Cortex of kidney (tissue), 1 donor: ENCODE measurements at places on chromosomes 1 and 21.

- DNase-seq = no peak
Measured at GRCh38 chr1:247338723-247339275, 7.1 kb upstream of the ZNF496 start.

GRCh38 chr1:32966900-32967299 is 2.3 kb upstream of the RNF19B start:
- no peak for DNase-seq

- no peak for DNase-seq
Measured at GRCh38 chr1:180278596-180279395, 48.7 kb downstream of the LHX4 start.

DNA sequence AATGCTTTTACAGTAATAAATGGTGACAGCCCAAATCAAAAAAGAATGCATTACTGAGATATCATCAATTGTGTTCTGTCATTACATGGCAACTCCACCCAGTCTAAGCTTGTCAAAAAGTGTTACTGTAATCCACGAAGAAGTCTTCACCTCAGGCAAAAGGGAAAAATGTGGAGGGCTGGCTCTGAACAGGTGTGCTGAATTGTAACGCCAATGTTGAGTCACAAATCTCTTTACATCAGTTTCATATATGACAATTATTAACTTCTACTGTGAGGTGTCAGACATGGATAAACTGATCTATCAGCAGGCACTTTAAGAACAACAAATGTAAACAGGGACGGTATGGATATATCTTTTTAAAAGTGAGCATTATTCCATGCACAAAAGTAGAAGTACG is 98.5 kb upstream of the DMRTA2 start:
- no peak for DNase-seq

DNA sequence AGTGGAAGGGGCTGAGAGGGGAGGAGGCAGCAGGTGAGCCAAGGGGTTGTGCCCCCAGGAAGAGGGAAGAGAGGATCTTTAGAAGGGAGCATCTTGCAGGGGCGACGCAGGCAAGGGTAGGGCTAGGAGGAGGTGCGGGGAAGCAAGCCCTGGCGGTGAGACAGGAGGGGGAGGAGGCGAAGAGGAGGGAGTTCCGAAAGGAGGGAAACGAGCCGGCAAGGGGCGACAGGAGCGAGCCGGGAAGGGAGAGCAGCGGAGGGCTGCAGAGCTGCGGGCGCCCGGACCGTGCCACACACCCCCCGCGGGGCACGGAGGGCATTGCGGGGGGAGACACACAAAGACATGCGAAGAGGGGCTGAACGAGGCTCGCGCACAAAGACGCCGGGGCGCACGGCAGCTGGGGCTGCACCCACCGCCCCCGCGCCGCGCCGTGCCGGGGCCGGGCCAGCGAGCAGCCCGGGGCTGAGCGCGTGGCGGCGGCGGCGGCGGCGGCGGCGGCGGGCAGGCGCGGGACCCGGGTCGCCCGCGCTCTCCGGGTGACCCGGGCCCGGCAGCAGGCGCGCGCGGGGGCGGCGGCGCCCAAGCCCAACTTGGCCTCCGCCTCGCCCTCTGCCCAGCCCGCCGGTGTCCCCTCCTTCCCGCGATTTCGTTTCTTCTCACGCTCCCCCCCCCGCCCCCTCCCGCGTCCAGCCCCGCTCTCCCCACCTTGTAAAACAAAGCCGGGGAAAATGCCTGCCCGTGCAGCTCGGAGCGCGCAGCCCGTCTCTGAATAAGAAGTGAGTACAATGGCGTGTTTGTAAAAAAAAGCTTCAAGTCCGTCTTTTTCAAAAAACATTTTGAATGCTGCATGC is at the start of gene KCNK2:
KCNK2 (plus strand) TSS at position 206 of the 851 bp plus-strand sequence. CDS start 649 bp downstream, outside the sequence.
- DNase-seq = no peak

DNA sequence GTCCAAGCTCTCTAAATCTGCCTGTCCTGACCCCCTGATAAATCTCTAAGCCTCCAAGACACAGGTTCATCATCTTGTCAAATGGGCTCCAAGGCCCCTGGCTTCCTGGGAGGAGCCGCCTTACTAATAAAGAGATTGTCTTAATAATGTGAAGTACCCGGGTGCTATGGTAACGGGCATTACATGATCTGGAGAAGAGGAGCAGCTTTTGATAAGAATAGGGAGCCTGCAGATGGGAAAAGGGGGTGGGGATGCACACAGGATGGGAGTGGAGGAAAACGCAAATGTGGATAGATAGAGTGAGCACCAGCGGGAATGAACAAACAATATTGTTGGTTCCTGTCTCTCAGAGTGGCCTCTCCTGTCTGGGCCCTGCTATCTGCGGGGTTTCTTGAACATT is 11.9 kb upstream of the RXRG start:
- no peak for DNase-seq

- DNase-seq = no peak
Measured at GRCh38 chr21:40136571-40136970, 269.3 kb downstream of the PCP4 start.

- no peak for DNase-seq
Measured at GRCh38 chr1:96234299-96234698, 487.3 kb upstream of the PTBP2 start.

DNA sequence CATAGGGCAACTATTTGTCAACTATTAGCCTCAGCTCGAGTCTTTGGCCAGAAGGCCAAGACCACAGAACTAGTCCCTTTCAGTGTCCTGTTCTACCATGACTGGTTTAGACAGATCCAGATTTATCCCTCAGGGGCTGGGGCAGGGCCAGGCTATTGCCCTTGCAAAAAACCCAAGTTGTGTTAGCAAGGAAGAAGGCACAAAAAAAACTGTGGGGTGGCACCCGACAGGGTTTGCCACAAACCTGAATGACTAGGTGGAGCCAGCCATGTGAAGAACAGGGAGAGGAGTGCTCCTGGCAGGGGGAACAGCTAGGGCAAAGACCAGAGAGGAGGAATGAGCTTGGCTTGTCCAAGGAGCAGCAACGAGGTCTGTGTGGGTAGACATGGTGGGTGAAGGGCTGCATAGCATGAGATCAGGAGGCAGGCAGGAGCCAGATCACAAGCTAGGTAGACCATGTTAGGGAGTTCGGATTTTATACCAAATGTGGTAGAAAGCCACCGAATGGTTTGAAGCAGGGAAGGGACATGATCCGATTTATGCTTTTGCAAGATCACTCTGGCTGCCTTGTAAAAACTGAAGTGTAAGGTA is 4.3 kb downstream of the DCST1 start:
- no peak for DNase-seq

GRCh38 chr1:85407746-85408377 is 57.1 kb downstream of the DDAH1 start:
- no peak for DNase-seq

DNA sequence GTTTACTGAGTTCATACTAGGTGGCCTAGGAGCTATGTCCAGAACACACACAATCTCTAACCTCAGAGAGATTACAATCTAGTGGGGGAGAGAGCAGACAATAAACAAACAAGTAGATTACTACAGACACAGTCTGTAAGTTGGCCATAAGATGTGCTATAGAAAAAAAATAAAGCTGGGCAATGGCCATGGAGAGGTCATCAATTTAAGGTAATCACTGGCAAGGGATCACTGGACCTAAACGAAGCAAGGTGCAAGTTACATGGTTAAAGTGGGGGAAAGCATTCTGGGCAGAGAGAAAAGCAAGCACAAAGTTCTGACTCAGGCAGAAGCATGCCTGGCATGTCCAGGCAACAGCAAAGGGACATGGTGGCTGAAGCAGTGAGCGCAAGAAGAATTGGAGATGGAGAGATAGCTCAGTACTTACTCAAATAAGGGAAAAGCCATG is 147.0 kb downstream of the RERE start:
- no peak for DNase-seq

GRCh38 chr1:8970870-8971337 is 25.2 kb downstream of the CA6 start:
- DNase-seq = no peak

DNA sequence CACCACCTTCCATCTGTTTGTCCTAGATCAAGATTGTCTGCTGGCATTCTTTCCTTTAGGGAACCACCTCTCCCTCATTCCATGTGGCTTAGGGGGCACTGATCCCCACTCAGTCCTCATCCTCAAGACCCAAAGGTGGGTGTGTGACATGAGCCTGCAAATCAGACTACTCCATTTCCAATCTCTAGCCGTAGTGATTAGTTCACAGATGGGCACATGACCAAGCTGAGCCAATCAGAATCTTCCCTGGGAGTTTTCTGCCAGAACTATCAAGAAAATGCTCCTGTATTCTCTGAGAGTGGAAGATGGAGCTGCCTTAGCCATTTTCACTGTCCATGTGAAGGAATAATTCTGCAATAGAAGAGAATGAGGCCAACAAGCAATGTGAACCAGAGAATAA is 19.3 kb upstream of the PTPRF start:
- DNase-seq = no peak

DNA sequence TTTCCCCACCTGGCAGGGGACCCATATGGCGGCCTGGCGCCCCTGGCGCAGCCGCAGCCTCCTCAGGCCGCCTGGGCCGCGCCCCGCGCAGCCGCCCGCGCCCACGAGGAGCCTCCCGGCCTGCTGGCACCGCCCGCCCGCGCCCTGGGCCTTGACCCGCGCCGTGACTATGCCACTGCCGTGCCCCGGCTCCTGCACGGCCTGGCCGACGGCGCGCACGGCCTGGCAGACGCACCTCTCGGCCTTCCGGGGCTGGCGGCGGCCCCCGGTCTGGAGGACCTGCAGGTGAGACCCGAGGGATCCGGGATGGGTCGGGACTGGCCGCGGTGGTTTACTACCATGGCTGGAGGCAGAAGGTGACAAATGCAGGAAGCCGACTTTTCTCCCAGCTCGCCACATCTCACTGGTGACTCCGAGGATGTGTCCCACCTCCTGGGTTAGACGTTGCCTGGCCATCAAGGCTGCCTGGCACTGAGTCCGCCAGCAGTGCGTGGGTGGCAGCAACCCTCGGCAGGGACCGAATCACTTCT is 1.1 kb downstream of the TFAP2E start:
- no peak for DNase-seq

DNA sequence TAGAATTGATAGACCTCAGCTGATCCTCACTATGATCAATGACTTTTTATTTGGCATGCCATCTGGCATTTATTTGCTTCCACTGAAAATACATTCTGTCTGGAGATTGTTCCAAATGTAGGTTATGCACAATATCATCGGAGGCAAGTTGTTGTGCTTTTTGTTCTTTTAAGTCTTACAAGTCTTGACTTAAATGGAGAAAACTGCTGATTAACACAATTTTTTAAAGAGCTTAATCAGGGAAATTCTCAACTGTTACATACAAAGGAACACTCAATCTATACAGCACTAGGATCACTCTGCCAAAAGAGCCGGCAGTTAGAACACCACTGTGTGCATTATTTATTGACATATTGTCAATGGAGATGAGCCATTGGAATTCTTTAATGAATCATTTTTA is 19.2 kb downstream of the CYYR1 start:
- no peak for DNase-seq

DNA sequence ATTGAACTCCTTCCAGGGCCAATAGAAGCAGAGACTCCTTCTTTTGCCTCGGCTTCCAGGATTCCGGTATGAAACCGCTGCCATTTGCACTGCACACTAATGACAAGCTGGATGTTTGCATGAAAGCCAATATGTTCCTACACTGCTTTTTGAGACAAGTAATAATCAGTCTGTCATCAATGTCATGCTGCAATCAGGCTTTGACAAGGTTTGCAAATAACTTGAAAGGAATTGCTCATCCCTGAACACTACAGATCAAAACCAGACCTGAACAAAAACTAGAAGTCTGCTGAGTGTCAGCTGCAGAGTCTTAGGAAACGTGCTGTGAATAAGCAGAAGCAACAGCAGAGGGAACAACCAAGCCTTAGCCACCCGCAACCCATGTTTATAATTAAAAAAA is 720.7 kb upstream of the CXADR start:
- DNase-seq = no peak

- DNase-seq = no peak
Measured at GRCh38 chr1:156078728-156079127, 3.5 kb downstream of the MEX3A start.

DNA sequence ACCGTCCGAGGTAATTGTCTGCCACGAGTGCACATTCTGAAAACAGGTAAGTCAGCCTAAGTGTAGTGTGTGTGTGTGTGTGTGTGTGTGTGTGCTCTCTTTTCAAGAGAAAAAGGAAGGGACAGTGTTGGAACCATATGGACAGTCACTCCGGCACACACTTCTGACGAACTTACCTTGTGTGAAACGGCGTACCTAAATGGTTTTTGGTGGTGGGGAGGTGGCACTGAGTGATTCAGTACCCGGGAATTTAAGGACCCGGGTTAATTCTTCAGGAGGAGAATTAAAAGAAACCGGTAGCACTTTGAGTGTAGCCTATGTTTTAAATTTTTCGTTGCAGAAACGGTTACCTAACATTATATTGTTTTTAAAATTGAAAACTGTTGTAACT is 286 bp downstream of the ODR4 start:
- no peak for DNase-seq

DNA sequence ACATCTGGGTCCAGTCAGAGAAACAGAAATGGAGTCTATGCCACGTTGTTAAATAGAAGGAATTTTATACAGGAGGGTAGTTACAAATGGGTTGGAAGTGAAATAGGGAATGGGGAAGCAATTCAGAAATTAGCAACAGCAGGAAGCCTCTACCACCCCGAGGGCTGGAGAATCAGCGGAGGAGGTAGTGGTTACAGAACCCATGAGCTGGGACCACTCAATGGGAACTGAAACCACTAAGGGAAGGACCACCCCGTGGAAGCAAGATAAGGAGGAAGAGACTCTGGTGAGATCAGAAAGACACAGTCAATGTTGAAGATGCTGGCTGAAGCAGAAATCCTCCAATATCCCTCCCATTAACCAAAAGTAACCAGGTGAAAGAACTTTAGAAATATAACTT is 15.5 kb upstream of the MAST2 start:
- DNase-seq = no peak

- DNase-seq = no peak
Measured at GRCh38 chr1:9766759-9767442, 56.9 kb downstream of the CLSTN1 start.

- no peak for DNase-seq
Measured at GRCh38 chr21:45074818-45075595, 627 bp downstream of the ADARB1 start.

GRCh38 chr1:11422686-11423085 is 56.3 kb upstream of the DISP3 start:
- DNase-seq = no peak

GRCh38 chr1:79979346-79979745 is 972.8 kb upstream of the ADGRL4 start:
- DNase-seq = no peak

DNA sequence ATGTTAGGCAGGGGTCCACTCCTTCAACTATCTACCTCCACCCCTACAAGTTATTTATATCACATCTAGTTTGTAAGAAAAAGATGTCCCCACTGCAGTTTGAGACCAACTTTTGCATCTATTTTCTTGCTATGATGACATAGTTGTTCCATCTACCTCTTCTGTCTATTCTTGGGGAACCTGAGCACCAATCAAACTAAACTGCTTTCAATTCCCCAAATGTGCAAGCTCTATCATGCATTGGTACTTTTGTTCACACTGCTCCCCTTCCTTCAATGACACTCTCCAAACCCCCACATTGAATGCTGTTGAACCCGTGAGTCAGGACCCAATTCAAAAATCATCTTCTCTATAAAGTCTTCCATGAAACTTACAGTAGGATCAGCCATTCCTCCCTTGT is 16.0 kb upstream of the FRRS1 start:
- DNase-seq = no peak

GRCh38 chr1:192552760-192553191 is 22.8 kb upstream of the RGS1 start:
- DNase-seq = no peak
